DMS53 (cell line): ENCODE measurements at places on chromosomes 2 and 18.

GRCh38 chr18:44324361-44324760, 356.3 kb upstream of the SETBP1 start:
- DNase-seq = no peak

DNA sequence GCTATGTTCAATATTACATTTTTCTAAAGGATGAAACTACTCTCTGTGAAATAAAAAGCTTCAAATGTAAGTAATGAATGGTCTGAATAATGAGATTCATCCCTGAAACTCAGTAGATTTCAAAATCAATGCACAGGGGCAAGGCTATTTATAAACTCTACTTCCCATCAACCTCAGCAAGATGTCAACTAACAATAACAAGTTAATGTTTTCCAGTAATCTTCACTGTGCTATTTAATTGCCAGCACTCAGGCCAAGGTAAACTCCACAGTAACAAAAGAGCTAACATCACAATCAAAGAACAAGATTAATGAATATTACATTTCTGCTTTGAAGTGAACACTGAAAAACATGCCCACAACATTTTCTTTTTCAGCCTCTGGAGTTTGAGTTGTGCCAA, 144.3 kb upstream of the ZFP36L2 start:
- DNase-seq = peak; percentile 12

DNA sequence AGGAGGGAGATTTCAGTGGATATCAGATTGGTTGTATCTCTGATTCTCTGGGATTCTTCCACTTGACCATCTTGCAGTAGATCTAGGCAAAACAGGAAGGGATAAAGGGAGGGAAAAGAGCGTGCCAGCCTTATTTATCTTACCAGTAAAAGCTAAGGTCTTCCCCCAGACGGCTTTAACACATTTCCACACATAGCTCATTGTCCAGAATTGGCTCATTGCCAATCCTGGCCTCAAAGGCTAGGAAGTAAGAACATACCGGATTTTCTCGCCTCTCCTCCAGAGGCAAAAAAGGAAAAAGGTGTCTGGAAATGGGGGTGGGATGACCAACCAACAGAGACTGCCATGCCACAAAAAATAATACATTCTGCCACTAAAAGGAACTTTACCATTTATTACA, 411.6 kb upstream of the NRP2 start:
- DNase-seq = peak; percentile 75

DNA sequence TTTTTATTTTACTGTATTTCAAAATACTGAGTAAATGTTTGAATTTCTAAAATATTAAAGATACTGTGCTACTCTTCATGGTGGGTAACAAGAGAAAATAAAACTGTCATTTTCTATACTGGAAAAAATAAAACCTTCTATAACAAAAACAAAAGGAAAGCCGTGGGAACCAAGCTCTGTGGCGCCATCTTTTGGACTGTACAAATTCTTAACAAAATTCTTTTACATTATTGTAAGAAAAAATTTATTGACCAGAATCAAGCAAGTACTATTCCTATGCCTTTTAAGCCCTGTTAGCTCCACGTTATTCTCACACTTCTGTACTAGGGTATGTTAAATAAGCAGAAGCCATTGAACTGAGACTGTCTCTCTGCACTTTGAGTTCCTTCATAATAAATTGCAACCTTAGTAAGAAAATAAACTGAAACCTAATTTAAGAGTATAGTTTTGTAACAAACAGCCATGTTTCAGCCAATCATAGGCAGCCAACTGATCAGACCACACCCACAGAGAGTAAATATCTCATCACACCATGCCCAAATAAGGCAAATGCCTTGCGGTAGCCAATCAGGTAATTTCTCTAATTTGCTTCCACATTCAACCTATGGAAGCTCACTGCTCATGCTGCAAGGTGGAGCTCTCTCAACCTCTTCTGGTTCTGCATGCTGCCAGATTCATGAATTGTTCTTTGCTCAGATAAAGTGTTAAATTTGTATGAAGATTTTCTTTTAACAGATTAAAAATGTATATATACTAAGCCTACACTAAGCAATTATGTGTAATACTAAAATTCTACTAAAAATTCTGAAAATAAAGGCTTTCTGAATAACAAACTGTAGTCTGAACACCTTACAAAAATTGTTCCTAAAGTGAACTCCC, 42.2 kb downstream of the HIBCH start:
- DNase-seq = peak; percentile 63

DNA sequence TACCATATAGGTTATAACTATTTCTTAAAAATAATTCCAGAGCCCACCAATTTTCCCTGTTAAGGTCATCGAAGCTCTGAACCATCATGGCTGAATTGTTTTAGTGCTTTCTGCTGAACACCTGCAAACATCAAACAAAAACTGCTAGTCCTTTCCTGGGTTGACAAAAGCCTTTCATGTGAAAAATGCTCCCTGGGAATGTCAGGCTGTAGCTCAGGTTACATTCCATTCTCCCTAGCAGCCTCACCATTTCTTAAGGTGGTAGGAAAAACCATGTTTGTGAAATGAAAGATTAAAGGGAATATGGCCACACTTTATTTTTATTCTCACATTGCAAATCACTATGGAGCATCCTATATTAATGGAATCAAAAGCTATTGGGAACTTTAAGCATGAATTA, 5.7 kb downstream of the TCF4 start:
- peak; percentile 35 for DNase-seq

DNA sequence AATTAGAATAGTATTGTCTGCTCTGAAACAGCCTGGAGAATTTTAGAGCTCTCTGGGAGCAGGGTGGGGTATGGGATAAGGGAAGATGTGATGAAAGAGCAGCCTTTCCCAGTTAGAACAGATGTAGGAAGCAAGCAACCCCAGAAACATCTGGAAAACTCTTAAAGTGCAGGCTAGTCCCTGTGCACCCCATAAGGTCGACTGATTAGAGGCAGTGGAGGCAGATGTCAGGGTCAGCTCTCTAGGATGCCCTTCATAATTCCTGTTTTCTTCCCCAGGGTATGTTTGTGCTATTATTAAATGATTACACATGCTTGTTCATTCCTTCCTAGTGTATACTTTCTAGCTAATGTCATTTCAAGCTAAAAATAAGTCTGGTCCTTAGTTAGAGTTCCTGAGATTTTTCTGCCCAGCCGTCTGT, 41.7 kb downstream of the PTPRM start:
- DNase-seq = no peak

- no peak for DNase-seq
These were observed 611.3 kb upstream of the SYT4 start for GRCh38 chr18:43888598-43888997.

DNA sequence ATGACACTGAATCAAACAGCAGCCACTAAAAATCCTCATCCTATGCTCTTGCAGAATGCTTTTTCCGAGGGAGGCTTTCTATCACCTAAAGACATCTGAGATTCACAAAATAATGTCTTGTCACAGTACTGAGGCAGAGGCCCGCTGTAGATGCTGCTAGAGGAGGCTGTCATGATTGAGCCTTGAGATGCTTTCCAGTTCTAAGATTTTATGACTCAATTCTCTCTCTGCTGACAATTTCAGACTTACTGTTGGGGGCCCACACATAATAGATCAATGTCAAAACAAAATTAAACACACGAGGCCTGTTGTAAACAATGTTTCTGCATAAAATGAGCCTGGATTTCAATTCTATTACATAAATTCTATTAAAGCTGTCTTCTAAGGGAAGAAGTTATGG, 132.7 kb upstream of the ARL4C start:
- no peak for DNase-seq

DNA sequence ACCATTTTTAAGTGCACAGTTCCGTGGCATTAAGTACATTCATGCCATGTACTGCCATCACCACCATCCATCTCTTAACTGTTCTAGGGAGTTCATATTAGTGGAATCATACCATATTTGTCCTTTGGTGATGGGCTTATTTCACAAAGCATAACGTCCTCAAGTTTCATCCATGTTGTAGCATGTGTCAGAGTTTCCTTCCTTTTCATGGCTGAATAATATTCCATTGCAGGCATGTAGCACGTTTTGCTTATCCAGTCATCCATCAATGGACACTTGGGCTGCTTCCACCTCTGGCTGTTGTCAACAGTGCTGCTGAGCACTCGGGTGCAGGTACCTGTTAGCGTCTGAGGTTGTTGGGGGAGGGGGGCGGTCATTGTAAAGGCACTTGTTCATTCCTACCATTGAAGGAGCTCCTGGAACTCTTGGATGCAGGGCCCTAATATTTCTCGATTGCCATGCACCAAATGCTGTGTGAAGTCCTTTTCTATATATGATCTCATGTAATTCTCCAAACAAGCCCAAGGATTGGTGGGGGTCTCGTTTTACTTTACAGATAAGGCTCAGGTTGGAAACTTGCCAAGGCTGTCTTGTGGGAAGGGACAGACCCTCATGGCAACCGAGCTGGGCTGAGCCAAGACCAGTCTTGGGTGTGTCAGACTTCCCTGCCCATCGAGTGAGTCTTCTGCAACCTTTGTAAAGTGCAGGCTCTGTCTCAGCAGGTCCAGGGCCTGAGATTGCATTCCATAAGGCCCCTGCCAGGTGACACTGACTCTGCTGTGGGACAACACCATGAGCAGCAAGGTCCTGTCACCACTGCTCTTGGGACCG, 42.9 kb upstream of the SH3RF3 start:
- no peak for DNase-seq

DNA sequence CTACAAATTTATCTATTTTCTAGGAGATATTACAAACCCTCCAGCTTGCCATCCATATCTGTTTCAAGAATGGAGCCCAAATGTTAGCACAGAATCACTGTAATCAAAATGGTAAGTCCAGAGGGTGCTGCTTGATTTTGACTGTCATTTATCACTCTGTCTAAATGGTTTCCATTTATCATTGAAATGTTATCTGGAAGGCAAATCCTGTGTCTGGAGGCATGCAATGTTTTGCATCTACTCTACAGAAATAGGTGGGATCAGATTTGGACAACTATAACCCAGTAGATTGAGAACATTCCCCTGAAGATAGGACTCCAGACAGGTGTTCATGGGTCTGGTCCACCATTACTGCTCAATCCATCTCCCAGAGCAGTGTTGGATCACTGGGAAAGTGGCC, 128.7 kb downstream of the MAIP1 start:
- no peak for DNase-seq

GRCh38 chr18:25659541-25659940, 307.6 kb upstream of the ZNF521 start:
- DNase-seq = no peak

DNA sequence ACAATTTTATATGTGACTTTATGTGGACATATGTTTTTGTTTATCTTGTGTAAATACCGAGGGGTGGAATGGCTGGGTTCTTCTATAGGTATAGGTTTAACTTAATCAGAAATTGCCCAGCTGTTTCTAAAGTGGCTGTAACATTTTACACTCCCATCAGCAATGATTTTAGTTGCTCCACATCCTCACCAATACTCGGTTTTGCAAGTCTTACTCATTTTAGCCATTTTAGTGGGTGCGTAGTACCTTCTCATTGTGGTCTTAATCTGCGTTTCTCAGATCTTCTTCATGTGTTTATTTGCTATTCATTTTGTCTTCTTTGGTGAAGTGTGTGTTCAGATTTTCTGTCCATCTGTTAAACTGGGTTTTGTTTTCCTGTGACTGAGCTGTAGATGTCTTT, 95.4 kb upstream of the BCL2L11 start:
- DNase-seq = peak; percentile 71

GRCh38 chr2:152618193-152618564, 99.1 kb downstream of the PRPF40A start:
- no peak for DNase-seq

DNA sequence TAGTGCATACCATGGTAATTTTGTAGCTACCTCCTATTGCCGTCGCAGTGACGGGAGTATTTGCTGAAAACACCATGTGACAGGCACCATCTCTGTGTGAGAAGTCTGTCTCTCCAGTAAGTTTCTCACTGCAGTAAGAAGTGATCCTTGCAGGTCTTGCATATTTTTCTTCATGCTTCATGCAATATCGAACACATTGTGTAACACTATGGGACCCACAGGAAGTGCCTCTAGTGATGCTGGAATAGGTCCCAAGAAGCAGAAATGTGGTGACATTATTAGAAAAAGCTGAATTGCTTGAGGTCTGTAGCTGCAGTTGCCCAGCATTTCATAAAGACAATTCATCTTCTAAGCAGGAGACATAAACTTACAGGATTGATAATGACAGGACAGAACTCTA, 167.6 kb downstream of the DCDC2C start:
- no peak for DNase-seq

- DNase-seq = no peak
These were observed 53.6 kb downstream of the SRD5A2 start for GRCh38 chr2:31526946-31527732.

- DNase-seq = no peak
These were observed 36.0 kb downstream of the BCL11A start for GRCh38 chr2:60517446-60517845.

DNA sequence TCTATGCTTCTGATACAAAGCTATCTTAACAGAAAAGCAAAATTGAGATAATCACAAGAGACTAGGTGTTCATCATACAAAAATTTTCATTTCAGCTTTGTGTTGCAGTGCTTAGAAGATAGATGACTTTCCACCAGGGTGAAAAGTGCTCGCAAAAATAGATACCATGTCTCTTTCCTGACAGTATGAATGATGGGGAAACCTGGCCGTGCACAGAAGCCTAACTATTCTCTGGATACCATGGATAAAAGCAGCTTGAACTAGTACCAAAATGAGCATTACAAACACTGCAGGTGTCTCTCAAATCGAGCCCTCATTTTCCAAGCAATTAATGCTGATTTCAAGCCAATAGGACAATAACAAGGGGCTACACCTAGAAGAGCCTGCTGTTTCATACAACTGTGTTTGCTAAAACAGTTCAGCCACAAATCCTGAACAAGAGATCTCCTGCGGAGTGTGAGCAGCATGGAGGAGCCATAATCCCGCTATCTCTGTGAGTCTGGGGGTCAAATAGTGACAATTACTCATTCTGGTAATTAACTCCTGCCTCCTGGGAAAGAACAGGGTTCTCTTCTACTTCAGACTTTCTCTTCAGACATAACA, 507.6 kb downstream of the PID1 start:
- DNase-seq = no peak

DNA sequence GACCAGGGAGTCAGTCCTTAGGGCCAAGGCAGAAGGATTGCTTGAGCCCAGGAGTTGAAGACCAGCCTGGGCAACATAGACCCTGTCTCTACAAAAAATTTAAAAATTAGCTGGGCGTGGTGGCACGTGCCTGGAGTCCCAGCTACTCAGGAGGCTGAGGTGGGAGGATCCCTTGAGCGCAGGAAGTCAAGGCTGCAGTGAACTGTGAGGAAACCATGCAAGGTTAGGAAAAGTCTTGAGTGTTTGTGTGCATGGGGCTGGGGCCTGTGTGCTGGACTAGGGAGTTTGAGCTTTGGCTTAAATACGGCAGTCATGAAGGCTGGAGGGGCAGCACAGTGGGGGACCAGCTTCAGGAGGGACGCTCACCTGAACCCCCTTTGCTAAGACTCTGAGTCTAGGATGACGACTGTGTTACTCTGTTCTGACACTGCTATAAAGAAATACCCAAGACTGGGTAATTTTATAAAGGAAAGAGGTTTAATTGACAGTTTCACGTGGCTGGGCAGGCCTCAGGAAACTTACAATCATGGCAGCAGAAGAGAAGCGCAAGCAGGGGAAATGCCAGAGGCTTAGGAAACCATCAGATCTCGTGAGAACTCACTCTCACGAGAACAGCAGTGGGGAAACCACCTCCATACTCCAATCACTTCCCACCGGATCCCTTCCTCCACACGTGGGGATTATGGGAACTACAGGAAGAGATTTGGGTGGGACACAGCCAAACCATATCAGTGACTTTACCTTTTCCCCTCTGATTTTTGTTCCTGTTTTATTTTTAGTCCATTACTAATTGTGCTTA, 39.4 kb downstream of the GORASP2 start:
- DNase-seq = no peak
